ENCODE measurements at places on chromosomes 3 and 15.

DNA sequence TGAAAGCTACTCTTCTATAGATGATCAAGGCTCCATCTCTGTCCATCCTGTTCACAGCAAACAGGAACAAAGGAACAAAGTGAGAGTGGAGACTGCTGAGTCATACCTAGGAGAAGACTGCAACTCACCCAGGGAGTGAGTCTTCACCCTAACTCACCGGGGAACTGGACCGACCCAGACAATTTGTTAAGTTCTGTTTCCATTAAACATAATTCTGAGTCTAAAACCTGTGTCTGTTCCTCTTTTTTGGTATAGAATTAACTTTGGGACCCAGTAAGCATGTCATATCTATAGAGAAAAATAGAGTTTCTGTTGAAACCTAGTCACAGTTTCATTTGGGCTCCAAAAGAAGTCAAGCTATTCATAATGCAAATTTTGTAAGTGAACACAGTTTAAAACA, 21.6 kb downstream of the CCDC80 start:
- no peak for DNase-seq

GRCh38 chr3:186299327-186299726, 62.7 kb downstream of the DGKG start:
- DNase-seq = no peak

GRCh38 chr3:125403789-125404188, 28.7 kb upstream of the ZNF148 start:
- DNase-seq = no peak

- DNase-seq = no peak
Measured at GRCh38 chr3:105958237-105959000, 89.6 kb upstream of the CBLB start.

GRCh38 chr15:40846841-40847222, 3.0 kb downstream of the SPINT1 start:
- DNase-seq = no peak

DNA sequence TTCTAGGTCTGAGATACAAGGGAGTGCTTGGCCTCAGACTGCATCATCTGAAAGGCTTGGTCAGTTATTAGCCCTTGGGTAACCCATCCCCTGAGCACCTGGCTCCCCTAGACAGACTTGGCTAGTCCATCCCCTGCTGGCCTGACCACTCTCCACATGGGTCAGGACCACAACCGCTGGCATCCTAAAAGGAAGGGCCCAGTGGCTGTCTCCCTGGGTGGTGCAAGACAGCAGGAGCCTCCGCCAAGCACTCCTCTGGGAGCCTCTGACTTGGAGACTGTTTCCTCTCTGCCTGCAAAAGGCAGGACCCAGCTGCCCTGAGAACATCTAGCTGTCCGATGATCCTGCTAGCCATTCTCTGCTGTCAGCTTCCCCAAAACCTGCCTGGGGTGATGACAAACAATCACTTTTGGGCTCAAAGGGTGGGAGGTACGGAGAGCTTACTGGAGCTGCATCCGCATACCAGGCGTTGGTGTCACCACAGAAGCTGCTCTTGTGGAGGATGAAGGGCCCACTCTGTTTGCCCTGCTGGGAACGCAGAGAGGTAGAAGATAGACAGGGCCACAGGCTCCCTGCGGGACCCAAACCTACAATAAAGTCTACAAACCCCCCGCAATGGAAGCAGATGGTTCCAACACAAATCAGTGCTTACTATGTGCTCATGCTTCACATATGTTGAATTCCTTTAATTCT, 108.0 kb upstream of the PRR20G start:
- DNase-seq = no peak

GRCh38 chr3:42183991-42184632, 81.9 kb downstream of the CCK start:
- no peak for DNase-seq

- no peak for DNase-seq
Measured at GRCh38 chr3:101896083-101896757, 46.9 kb downstream of the NFKBIZ start.

GRCh38 chr3:41104147-41104546, 95.2 kb upstream of the CTNNB1 start:
- no peak for DNase-seq

DNA sequence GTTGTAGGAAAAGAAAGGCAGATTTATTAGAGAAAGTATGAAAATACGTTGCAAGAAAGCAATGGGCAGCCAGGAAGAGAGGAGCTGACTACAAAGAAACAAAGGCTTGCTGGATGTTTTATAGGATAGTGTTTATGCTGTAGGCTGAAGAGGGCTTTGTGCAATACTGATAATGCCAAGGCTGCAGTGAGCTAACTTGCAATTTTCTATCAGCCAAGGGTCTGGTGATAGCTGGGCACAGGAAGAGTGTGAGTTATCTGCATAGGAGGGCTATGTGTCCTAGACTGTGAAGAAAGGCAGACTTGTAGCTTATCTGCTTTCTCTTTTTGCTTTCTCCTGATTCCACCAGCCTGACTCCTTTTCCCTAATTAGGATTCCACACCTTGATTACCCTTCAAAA, 51.3 kb upstream of the OSBPL11 start:
- DNase-seq = no peak

- no peak for DNase-seq
Measured at GRCh38 chr15:50181969-50182218, at the start of gene SLC27A2. Gene SLC27A2 (plus strand): TSS chr15:50182196. CDS start chr15:50182428, 232 bp downstream.

GRCh38 chr15:100975043-100975442, 55.9 kb downstream of the LRRK1 start:
- no peak for DNase-seq

GRCh38 chr15:58856086-58856485, 77.4 kb downstream of the SLTM start:
- no peak for DNase-seq

GRCh38 chr15:66719471-66719870, 17.4 kb downstream of the SMAD6 start:
- DNase-seq = no peak

GRCh38 chr3:55405436-55405835, 81.7 kb downstream of the WNT5A start:
- no peak for DNase-seq

DNA sequence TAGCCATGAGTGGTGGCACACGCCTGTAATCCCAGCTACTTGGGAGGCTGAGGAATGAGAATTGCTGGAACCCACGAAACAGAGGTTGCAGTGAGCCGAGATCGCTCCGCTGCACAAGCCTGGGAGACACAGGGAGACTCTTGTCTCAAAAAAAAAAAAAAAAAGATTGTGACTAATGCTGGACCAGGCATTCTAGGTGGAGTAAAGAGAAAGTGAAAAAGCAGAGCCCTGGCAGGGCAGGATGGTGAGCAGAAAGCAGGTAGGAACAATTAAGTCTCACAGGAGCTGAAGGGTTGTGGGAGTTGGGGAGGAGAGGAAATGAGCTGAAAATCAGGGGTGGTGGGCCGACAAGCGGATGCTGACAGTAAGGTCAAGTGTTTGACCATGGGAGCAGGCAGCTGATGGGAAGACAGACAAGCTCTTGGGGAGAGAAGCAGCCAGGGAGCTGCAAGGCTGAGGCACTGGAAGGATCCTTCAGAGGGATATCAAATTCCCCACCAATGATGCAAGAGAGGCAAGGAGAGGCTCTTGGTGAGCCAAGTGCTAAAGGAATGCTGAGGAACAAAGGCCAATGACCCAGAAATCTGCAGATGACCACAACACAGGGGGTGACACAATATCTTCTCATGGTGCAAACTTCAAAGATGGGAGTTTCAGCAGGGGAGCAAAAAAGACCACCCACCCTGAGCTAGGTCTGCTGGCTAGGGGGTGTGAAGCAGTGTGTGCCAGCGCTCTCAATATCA, 251.1 kb downstream of the ULK4 start:
- no peak for DNase-seq

GRCh38 chr3:11607816-11608215, 35.9 kb downstream of the VGLL4 start:
- no peak for DNase-seq

DNA sequence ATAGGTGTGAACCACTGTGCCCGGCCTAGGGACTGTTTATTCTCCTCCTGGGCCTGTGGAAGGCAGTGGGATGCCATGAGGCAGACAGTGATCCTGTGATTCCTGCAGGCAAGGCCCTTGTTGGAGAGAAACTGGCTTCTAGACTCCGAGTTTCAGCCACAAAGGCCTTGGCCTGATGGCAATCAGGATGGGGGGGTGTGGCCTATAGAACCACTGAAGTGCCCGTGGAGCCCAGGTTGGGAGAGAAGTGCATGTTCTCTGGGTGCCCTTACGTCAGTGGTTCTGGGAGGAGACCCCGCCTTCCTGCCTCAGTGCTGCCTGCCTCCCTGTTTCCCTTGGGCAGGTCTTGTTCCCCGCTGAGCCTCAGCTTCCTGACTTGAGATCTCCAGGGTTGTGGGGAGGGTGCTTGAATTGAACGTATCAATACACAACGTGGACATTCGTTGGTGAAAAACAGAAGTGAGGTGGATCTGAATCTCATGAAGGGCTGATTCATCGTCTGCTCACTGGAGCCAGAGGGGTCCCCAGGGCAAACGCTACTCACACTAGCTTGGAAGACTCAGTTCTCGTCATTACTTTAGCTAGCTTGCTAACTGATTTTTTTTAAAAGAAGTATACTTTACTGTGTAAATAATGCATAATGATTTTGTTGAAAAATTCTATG, 31.8 kb downstream of the IRAK2 start:
- DNase-seq = no peak

DNA sequence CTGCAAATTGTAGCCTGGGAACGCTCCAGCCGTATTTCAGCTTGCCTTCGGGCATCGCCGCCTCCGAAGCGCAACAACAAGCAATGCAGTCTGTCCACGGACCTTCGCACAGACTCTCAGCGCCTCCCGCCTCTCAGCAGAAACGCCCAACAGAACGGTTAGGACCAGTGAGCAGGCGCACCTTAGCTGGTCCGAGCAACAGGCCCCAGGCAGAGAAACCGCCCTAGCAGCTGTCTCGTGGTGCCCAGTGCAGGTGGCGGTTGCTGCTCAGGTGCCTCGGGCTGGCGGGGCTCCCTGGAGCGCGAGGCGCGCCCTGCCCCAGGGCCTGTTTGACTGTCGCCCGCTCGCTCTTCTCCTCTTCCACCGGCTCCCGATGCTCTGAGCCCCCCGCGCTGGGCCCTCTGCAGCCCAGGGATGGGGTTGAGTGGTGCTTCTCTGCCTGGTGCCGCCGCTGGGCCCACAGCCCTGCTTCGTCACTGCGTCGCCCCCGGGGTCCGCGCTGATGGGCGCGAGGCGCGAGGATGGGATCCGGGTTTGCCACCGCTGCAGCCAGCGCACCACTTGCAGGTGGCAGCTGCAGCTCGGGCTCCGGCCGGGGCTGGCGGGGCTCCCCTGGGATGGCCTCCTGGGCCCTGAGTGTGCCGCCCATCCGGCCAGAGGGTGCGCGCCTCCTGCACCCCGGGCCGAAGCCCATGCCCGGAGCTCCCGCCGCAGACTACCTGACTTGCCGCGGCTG, 268.4 kb upstream of the FRG2C start:
- DNase-seq = no peak

- no peak for DNase-seq
Measured at GRCh38 chr3:37772773-37773354, 88.8 kb upstream of the CTDSPL start.

- DNase-seq = no peak
Measured at GRCh38 chr3:11826628-11827265, 19.9 kb downstream of the TAMM41 start.

DNA sequence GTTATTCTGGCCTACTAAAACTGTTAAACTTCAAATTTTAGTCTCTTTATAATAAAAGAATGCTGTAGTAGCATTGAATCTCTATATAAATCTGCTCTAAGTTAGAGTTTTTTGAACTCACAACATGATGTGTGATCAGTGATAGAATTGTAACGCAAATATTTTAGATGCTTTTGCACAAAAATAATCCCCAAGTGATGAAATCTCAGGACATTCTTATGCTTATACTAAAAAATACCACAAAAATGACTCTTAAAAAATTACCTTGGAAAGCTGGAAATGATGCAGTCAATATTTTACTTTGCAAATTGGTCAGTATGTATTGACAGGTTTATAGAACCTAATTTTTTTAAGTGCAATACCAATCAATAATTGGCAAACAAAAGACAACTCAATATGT, 375.3 kb downstream of the TBC1D5 start:
- DNase-seq = no peak

DNA sequence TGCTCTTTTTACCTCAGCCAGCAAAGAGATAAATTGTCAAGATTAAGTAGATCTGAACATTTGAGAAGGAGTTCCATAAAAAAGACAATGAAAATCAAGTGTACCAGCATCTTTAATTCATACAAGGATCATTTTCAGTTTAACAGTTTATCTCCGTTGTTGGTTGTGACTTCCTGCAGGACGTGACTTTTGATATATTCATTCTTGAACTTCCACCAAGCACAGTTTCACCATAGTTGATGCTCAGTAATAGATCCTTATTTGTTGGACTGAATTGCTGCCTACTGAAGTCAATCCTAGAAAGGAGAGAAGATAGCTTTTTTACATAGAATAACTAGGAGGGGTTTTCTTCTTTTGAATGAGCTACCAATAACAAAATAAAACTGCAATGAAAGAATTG, 408.2 kb downstream of the LPP start:
- DNase-seq = no peak

GRCh38 chr3:194688200-194688740, 2.6 kb downstream of the FAM43A start:
- DNase-seq = no peak

- no peak for DNase-seq
Measured at GRCh38 chr3:24185738-24186384, 240.8 kb downstream of the NR1D2 start.

DNA sequence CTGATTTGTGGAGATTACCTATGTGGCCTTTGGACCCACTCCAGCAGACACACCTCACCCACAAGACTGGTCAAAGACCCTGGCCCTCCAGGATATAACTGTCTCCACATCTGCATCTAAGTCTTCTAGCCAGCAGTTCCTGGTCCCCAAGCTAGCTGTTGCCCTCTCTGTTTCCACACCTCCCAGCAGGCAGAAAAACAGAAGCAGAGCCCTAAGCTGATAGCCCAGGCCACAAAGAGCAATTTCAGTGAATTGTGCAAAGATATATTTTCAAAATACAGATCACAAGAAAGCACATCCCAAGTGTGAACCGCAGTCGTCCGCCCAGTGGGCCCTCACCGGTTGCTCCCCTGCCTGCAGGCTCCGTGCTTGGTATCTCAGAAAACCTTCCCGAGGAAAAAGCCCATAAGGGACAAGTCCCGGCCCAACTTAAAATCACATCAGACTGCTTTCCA, 2.6 kb downstream of the TNIK start:
- DNase-seq = no peak

DNA sequence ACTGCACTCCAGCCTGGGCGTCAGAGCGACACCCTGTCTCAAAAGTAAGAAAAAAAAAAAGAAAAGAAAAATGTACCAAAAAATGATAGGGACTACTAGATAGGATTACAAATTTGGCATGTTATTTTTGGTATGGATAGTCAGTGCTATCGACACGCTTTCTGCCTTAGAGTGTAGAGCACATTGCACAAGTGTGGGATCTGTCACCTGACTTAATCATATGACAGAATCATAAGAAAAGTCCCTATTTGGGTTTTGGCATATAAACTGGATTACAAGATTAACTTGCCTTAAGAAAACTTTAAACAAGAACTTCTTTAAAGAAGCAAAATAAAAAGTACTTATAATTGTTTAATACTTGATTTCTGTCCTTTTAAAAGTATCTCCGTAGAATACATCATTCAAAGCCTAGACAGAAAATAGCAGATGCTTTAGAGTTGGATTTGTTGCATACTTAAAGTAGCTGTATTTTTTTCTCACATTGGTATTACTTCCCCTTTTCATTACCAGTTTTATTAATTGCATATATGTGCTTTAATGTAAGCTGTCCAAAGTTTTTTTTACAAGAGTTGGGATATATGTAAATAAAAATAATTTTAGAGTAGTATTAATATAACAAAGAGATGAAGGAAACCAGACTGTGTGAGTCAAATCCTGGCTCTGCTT, 7.8 kb downstream of the ATP6V1A start:
- no peak for DNase-seq

Measured in stimulated activated CD4-positive, alpha-beta T cell treated with anti-CD3 and anti-CD28 coated beads, Interleukin-1b, Interleukin-23, amount 100 ng/mL, for 1 hour (primary cell).